SW 1271 (cell line): ENCODE measurements at places on chromosomes 1 and 21.

DNA sequence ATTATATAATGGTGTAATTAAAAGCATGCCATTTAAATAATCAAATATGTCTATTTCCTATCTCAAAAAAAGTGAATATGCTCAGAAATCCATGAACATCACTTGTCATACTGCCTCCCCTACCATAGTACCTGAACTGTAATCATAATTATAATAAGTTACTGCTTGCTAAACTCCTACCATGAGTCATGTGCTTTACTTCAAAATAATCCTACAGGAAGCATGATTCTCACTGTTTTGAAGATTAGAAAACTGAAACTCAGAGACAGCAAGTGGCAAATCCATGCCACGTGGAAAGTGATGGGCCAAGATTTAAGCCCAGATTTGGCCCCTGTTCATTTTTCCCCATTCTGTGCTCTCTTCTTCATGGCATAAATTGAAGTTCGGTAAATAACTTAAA, 5.2 kb downstream of the LRRC7 start:
- DNase-seq = no peak

DNA sequence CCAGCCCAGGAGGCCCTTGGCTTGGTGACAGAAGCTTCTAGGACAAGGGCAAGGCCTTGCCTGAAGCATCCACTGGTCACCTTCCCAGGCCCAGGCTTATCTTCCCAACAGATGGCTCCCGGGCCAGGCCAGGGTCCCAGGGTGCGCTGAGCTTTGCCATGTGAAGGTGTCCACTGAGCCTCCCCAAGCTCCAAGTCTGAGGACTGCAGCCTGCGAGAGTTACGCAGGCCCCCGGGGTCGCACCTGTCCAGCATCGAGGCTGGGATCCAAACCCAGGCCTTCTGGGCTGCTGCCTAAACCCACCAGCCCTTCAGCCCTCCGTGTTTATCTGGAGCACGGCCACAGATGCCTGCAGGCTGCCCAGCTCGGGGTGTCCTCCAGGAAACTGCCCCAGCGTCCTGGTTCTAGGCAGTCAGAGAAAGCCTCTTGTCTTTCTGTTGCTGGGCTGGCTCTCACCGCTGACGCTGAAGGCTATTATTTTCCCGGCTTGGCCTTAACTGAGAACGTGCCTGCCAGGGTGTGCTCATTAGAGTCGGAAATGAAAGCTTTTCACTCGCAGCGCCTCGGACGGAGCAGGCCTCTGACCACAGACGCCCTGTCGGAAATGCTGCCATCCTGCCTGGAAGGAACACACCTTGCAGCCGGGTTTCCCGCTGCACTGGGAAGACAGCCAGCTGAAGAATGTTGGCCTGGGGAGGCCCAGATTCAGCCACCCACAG, 71.4 kb downstream of the MEGF6 start:
- DNase-seq = no peak

- DNase-seq = no peak
Observed at GRCh38 chr1:220521778-220522177, 6.2 kb upstream of the MARK1 start.

DNA sequence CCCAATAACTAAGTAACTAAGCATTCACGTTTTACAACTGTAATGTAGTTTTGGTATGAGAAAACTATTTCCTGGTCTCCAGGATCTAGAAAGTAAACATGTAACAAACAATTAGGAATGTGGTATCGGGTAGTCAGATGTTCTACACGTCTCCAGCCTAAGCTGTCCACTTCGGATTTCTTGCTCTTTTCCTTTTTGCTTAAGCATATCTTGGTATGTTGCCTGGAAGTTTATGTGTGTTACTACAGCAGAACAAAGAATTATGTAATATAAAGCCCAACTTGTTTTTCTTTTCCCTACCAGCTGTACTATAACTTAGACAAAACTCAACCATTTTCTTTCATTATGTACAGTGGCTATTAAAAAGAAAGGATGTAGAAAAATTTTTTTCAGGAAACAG, 20.4 kb upstream of the WARS2 start:
- no peak for DNase-seq

DNA sequence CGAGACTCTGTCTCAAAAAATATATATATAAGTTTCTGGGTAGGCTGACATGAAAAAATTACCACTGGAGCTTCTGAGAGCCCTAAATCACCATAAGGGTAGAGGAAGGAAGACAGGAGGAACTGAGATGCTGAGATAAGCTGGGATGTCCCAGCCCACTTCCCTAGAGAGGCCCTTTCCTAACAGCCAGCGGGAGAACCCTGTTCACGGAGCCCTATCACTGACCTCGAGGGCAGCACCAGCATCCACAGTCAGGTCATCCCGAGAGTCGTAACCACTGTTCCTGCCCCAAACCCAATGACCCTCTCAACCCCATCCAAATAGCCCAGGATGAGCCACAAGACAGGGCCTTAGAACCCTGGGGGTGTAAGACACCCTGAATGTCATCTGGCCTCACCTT, 77.5 kb downstream of the CD34 start:
- DNase-seq = no peak

- no peak for DNase-seq
Observed at GRCh38 chr1:222045786-222046185, 303.9 kb upstream of the DUSP10 start.

GRCh38 chr1:220991959-220992704, 112.9 kb downstream of the HLX start:
- DNase-seq = no peak

- DNase-seq = no peak
Observed at GRCh38 chr1:229062135-229062534, 208.8 kb upstream of the RAB4A start.

DNA sequence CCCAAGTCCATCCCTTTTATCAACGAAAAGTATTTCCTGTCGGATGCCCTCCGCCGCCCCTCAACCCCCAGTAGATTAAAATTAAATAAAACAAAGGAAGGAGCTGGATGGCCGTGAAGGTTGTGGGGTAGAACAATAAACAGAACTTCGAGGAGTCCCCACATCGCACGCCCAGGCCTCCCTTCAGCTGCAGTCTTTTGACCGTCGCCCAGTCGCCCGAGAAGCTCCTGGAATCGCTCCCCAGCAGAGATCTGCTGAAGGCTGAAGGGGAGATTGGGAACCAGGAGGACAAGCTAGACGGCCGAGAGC, 905 bp downstream of the BARHL2 start:
- DNase-seq = no peak

DNA sequence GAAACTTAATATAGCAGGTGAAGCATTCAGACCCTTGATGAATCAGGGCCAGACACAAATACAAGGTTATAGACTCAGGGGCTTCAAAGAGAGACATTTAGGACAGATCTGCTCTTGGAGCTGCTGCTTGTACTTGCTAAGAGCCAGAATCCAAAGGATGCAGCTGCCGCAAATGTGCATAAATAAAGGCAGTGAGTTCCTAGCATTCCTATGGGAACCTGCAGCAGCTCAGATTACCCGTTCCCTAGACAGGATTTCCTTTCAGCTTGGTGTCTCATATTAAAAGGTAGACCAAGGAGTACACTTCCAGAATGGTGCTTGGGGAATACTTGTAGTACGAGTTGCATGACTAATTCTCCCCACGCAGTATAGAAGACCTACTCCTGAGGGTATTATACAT, 9.7 kb upstream of the LRRC53 start:
- no peak for DNase-seq

DNA sequence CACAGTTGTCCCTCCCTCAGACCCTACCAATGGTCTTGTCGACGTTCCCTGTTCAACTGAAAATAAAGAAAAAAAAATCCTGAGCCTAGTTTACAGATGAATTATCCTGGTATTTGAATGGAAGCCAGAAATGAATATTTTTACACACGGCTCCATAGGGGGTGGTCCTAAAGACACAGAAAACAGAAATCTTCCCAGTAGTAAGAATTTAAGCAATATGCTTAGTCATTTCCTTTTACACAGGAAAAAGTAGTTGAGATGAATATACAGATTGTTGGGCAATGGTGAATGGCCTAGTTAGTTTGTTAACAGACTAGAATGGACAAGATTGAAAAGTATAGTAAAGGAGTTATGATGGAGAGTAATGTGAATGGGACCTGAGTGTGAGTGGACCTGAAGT, 67.4 kb downstream of the RGS18 start:
- peak; percentile 15 for DNase-seq

DNA sequence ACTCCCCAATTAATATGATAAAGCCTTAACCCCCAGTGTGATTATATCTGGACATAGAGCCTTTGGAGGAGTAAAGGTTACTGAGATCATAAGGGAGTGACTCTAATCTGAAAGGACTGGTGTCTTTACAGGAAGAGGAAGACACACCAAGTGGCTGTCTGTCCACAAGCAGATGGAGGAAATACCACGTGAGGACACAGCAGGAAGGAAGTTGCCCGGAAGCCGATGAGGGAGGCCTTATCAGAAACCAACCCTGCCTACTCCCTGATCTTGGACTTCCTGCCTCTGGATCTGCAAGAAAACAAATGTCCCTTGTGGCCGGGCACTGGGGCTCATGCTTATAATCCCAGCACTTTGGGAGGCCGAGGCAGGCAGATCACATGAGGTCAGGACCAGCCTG, 110.3 kb upstream of the CHRM3 start:
- no peak for DNase-seq

GRCh38 chr1:37883671-37884070, 24.3 kb upstream of the MTF1 start:
- no peak for DNase-seq

GRCh38 chr21:36569511-36569910, 89.6 kb upstream of the CLDN14 start:
- DNase-seq = no peak

DNA sequence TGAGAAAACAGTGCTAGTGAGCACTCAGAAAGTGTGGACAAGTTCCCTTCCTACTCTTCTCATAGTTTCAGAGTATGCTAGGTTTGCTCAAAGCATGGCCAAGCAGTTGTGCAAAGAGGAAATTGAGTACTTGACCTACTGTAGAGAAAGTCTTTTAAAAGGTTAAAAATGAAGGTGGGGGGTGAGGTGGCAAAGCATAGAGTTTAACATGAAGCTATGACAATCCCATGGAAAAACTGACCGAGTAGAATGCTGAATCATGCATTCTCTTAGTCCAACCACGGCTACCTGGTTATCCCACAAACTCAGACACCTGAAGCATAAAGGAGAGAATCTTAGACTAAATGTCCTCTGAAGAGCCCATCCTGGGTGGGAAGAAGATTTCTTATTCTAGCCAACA, 79.9 kb downstream of the PTPN14 start:
- no peak for DNase-seq

- no peak for DNase-seq
Observed at GRCh38 chr1:30700528-30701257, 22.7 kb downstream of the MATN1 start.

GRCh38 chr1:18941221-18942141, 15.0 kb downstream of the IFFO2 start:
- DNase-seq = no peak

- DNase-seq = no peak
Observed at GRCh38 chr21:44612669-44613229, 870 bp downstream of the KRTAP10-8 start.

DNA sequence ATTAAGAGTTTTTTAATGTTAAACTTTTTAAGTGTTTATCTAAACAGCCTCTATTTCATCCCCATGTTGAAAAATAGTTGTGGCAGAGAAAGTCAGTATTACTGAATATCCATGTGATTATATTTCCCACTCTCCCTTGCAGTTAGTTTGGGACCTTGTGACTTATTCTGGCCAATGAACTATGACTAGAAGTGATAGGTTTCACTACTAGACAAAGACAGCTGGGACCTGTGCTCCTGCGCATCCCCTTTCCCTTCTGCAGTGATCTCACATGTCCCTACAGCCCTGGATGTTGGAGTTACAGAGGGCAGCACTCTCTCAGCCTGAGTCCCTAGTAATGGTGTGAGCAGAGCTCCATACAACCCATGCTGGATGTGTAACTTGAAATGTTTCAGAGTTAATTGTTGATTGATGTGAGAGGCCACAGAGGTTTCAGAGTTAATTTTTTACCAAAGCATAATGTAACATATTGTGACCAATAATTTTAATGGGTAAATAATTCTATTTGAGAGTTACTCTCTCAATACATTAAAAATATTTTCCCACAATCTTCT, 18.7 kb upstream of the SAMD13 start:
- DNase-seq = no peak

DNA sequence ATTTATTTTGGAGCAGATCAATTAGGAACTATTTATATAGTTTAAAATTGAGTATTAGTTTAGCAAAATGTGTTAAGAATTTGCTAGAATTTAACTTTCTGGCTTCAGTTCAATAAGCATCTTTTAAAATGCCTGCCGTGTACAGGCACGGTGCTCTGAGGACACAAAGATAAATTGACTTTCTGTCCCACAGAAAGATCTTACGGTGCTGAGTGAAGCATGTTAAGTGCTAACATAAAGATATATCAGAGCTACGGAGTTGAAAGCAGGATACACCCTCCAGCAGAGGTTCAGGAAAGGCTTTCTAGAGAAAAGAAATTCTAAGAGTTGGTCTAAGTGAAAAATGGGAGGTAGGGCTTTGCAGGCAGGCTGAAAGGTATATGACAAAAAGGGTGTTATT, 305.4 kb downstream of the GRIK1 start:
- no peak for DNase-seq
